ENCODE measurements at places on chromosomes 13 and 19.

DNA sequence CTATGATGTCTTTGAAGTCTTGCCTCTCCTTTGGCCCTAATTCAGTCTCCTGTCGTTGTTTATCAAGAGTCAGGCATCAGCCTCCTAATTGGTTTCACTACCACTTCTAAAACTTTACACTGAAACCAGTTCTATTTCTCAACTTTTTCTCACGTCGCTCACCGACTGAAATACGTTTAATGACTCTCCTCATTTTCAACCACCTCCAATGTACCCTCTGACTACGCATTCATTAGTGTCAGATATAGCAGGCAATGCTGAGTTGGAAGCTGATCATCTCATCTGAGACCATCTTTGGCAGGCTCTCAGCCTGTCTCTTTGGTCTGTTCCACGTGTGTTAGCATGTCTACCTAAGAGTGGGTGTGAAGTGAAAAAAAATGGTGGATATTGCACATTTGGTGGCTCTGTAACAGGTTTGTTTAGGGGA is 128.1 kb downstream of the KL start:
- no peak for DNase-seq

- DNase-seq = no peak
These were observed 316.8 kb downstream of the ATP8A2 start for GRCh38 chr13:25688536-25688935.

DNA sequence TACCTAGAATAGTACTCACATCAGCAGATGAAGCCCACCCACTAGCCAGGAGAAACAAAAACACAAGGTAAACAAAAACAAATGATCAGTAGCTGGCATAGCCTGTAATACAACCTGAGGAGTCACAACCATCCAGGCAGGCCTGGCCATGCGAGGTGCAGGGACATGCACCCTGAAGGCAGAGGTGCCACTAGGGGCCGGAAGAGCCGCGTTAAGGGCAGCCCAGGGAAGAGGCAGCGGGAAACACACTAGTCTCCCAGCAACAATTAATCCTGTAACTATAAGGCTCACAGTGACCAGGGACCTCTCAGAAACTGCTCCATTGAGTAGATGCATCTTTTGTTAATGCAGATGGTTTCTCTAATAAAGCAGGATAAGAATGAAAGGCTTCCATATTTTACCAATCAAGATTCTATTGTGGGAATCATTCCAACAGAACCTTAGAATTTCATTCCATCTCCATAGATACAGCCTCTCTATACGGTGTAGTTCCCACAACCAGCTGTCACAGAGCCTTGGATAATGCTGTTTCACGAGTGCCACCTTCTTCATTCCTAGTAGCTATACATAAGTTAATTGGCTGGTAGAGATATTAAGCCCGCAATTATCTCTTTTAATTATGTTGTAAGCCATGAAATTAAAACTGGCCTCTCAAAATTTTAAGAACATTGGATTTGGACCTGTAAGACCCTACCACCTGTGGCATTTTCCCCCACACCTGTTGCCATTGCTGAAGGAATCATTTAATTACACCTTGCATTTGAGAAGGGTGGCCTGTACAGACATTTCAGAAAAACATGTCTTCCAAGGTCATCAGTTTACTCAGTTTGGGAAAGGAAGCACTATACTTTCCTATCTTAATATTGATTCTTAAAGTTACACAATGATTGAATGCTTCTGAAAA is 28.7 kb downstream of the ANKRD10 start:
- no peak for DNase-seq

GRCh38 chr19:15222738-15223648 is 9.3 kb downstream of the EPHX3 start:
- peak; percentile 59 for DNase-seq

- DNase-seq = no peak
These were observed 163.7 kb downstream of the KLF12 start for GRCh38 chr13:73970421-73971055.

DNA sequence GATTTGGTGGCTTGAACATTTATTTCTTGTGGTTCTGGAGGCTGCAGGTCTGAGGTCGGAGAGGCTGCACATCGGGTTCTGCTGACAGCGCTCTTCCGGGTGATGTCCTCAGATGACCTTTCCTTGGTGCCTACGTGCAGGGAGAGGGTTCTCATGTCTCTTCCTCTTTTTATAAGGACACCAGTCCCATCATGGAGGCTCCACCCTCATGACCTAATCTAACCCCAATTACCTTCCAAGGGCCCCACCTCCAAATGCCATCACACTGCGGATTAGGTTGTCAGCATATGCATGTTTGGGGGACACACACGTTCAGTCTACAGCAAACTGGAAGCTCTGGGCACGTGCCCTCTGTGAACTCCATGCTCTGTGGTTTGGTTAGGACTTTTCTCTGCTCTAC is 338.6 kb downstream of the FGF9 start:
- no peak for DNase-seq

- DNase-seq = no peak
These were observed 36.7 kb downstream of the CUL4A start for GRCh38 chr13:113245849-113246796.

GRCh38 chr19:49684983-49685553 is 4.3 kb upstream of the ADM5 start:
- no peak for DNase-seq

GRCh38 chr13:20001366-20002190 is 43.1 kb downstream of the ZMYM2 start:
- DNase-seq = no peak

DNA sequence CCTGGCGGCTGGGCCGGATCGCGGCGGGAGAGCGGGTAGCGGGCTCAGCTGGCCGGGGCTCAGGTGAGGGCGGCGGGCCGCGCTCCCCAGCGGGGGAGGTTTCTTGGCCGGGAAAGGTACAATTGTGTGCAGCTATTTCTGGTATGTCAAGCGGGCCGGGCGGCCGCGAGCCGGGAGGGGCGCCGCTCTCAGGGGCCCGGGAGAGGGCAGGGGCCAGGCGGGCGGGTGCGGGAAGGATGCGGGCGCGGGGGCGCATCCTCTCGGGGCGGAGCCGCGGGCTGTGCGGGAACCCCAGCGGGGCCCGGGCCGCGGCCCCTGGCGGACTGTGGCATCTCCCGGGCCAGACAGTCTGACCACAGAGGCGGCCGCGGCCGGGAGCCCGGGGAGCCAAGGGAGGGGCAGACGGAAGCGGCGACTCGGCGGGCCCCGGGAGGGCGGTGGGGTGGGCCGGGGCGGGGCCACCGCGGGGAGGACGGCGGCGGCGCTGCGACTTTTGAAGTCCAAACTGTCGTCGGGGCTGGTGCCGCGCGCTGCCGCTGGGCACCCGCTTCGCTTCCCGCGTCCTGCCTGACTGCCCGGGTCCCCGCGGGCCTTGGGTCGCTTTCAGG is at the start of gene LMO7:
Gene LMO7, plus strand, starts transcription at position 503 of the 608 bp plus-strand sequence. CDS start 328 bp downstream, outside the sequence.
- no peak for DNase-seq

GRCh38 chr19:28960586-28960985 is 252.4 kb downstream of the UQCRFS1 start:
- DNase-seq = no peak

GRCh38 chr19:47331931-47332547 is at the start of gene C5AR2:
C5AR2 (plus strand) TSS chr19:47332175; CDS start chr19:47340800, 8,625 bp downstream.
- no peak for DNase-seq

GRCh38 chr13:50599927-50600326 is 243.6 kb downstream of the DLEU7 start:
- DNase-seq = no peak

DNA sequence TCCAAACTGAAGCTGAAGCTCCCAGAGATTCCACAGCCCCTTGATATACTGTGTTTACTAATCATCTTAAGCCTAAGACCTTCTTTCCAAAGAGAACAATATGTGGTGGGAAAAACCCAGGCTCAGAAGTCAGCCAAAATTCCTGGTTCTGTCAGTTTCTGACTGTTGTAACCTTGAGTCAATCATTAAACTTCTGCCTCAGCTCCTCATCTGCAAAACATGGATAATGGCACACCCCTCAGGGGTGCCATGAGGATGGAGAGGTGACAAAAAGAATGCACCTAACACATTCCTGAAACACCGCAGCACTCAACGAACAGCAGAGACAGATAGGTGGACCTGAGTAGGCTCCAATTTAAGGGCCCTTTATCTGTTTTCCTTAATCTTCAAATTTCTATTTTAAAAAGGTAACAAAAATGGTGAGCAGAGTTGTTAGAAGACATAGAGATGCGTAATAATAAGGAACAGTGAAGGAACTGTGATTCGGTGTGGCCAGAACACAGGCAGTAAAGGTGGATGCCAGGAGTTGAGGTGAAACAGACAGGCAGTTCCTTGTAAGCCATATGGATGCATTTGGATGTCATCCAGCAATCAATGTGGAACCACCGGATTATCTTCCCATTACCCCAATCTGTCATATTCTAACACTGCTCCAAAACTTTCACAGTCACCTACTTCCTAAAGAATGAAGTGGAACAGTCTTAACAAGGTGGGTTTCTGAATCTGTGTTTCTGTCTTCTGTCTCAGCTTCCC is 56.6 kb upstream of the DOCK9 start:
- no peak for DNase-seq

DNA sequence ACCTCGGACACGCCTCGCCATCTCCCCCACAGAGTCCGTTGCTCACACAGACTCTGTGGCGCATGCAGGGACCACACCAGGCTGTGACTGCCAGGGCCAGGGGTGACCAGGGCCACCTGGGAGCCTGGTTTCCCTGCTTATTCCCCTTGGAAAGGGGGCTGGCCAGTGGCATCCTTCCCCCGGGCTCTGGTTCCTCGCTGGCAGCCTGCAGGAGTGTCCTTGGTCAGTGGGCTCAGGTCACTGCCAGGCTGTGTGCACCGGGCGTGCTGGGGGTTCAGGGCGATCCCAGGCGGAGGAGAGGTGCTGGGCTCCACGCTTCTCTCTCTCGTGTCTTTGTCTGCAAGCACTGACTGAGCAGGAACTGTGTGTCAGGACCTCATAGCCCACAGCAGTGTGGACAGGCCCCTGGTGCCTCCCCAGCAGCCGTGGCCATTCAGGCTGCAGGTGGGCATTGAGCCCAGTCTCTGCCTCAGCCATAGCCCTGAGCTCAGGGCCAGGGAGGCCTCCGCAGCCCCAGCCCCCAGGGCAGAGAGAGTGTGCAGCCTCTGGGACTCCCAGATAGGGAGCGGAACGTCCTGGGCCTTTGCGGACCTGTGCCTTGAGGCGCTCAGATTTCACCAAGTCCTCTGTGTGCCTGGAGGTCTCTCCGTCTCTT is 6.5 kb downstream of the PIAS4 start:
- DNase-seq = no peak

- DNase-seq = no peak
These were observed 1.7 kb upstream of the RPS5 start for GRCh38 chr19:58385313-58385890.

- DNase-seq = no peak
These were observed 22.2 kb downstream of the DCLK1 start for GRCh38 chr13:36108954-36109353.

GRCh38 chr13:79995334-79995733 is 345.6 kb downstream of the SPRY2 start:
- no peak for DNase-seq

DNA sequence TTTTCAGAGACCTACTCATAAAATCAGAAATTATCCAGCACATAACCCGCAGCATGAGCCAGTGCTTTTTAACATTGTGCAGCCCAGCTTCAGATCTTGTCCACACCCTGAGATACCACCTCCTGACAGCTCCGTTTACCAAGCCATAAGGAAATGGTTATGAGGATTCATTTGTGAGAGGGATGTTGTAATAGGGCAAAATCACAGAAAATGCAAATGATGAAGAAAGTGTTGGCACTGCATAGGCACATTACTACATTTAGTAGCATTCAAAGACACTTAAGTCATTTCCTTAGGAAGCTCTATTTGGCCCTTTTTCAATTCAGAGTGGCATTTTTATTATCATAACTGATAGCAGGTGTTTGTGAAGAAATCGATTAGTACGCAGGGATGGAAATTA is 277.5 kb downstream of the DNAJC15 start:
- DNase-seq = no peak

Data from GM12864 (cell line).